ENCODE measurements at places on chromosomes 6 and 20. TPM values are rescaled to one million over a fixed set of nuclear protein-coding genes. Genes with fewer than 3 reads are reported as not detected.
A peak's percentile ranks its signal among the peaks of the same experiment; 100 is the strongest.

- no peak overlapping the region for H3K27ac ChIP-seq
- DNase-seq, result no peak
- no peaks in the 10 kb centered on the region for H3K27me3 ChIP-seq
- H3K4me3 ChIP-seq, result no peak overlapping the region
Observed at GRCh38 chr6:170050591-170051041, 240.3 kb downstream of the DLL1 start.

DNA sequence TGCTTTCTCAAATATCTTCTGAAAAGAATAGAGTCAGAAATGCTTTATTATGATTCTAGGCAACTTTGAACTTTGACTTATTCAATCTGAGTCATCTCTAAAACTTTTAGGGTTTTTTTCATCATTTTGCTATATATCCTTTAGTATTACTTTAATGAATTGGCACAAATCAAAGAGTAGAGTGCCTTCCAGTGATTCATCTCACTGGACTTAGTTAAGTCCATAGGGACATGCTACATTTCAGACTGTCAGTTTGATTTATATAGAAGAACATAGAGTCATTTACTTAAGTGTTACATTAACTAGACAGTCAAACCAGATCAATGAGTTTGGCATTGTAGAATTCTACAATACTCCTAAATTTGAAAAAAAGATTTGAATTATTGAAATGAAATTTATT lies 1235.7 kb upstream of the MAP3K7 start:
- no peak overlapping the region for H3K27ac ChIP-seq
- no peaks in the 10 kb centered on the region for H3K27me3 ChIP-seq
- H3K4me1 ChIP-seq, result no peaks in the 10 kb centered on the region
- DNase-seq, result no peak
- H3K4me3 ChIP-seq, result no peak overlapping the region
- H3K36me3 ChIP-seq, result no peaks in the 10 kb centered on the region

DNA sequence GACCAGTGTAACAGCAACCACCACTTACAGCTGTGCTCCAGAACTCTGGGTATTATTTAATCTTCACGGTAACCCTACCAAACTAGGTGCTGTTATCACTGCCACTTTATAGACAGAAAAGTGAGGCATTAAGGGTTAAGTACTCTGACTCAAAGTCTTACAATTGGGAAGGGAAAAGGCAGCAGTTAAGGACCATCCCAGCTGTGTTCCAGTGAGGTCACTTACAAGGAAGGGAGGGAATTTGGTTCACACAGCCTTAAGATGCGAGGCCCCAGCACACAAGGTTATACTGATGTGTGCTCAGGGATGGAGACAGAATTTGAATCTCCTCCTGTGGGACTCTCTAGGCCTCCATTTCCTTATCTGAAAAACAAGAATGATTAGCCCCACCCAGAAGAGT lies 46.7 kb downstream of the TRERF1 start:
- no peak for DNase-seq
- peak overlapping the region; percentile 5 for H3K27ac ChIP-seq
- H3K4me3 ChIP-seq, result no peak overlapping the region
- H3K36me3 ChIP-seq, result no peaks in the 10 kb centered on the region
- H3K4me1 ChIP-seq, result peaks cover 58% of the 10 kb centered on the region

DNA sequence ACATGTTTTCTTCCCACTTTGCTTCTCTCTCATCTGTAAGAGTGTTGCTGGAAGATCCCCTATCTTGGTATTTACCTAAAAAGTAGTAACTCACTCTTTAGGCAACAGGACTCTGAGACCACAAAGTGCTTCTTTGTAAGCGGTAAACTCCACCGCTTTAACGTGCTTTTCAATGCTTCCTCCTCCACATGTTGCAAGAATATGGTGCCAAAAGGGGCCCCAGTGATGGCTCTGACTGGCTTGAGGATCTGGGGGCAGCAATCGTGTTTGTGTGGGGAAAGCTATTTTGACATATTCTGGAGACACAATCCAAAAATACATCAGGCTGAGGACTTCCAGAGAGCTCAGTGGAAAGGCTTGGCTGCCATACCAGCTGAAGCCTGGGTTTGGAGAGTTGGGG lies 12.4 kb upstream of the CPNE5 start:
- H3K36me3 ChIP-seq, result no peaks in the 10 kb centered on the region
- H3K4me3 ChIP-seq, result no peak overlapping the region
- H3K4me1 ChIP-seq, result no peaks in the 10 kb centered on the region
- H3K27me3 ChIP-seq, result no peaks in the 10 kb centered on the region
- DNase-seq, result no peak

DNA sequence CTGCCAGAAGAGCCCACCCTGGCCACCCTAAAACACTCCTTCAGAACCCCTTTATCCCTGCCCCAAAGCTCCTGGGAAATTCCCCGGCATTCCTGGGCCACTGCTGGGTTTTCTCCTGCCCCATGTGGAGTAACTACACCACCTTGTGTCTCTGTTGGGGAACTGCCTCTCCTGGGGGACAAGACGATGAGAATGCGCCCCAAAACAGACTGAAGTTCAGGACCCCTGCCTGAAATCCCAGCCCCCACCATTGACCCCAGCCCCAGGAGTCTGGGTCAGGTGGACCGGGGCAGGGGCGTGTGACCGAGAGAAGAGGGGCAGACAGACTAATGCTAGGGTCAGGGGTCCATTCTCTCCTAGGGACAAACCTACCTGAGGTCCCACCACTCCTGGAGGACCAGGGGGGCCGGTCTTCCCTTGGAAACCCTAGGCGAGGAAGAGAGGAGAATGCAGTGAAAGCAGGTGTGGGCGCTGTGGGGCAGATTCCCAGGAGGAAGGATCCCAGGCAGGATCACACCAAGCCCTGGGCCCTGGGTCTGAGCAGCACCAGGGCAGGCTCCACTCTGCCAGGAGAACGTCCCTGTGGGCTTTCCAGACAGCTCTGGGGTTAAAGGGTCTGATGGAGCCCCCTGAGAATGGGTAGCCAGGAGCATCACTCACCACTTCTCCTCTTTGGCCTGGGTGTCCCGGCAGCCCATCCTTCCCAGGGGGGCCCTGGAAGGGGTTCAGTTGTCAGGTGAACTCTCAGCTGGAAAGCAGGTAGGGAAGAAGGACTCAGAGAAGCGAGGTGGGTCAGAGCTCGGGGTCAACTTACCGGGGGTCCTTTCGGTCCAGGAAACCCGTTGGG lies 19.4 kb downstream of the COL11A2 start:
- no peak for DNase-seq
- H3K27ac ChIP-seq, result no peak overlapping the region
- no peaks in the 10 kb centered on the region for H3K4me1 ChIP-seq
- no peaks in the 10 kb centered on the region for H3K36me3 ChIP-seq
- H3K4me3 ChIP-seq, result no peak overlapping the region

- H3K4me3 ChIP-seq, result no peak overlapping the region
- no peak for DNase-seq
- H3K27ac ChIP-seq, result no peak overlapping the region
Observed at GRCh38 chr6:11432091-11432490, 105.5 kb upstream of the TMEM170B start.

DNA sequence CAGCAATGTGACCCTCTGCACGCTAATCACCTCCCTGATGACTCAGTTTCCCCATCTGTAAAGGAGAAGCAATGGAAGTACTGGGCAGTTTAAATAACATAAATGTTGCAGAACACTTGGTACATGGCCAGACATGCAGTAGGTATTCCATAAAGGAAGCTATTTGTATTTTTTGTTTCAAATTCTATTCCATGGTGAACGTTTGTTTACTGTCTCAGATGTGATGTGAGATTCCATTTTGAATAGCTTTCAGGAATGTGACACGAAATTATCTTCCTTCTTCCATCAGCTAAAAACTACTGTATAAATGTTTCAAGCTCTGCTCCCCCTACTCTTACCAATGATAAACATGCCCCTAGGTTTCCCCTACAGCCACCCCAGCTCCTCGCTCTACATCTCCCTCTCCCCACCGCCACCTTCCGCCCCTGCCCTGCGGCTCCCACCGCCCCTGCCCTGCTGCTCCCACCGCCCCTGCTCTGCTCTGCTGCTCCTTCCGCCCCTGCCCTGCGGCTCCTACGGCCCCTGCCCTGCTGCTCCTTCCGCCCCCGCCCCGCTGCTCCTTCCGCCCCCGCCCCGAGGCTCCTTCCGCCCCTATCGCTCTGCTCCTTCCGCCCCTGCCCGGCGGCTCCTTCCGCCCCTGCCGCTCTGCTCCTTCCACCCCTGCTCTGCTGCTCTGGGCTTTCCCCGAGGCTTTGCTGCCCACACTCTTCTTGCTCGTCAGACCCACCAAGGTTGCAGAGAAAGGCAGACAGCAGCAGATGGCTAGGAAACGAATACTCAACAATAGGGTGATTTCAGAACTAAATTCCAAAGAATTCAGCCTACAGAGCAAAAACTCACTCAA lies 78.9 kb downstream of the THBS2 start:
- no peak overlapping the region for H3K27ac ChIP-seq
- H3K36me3 ChIP-seq, result no peaks in the 10 kb centered on the region
- no peaks in the 10 kb centered on the region for H3K4me1 ChIP-seq
- DNase-seq, result no peak
- no peak overlapping the region for H3K4me3 ChIP-seq
- H3K27me3 ChIP-seq, result no peaks in the 10 kb centered on the region

DNA sequence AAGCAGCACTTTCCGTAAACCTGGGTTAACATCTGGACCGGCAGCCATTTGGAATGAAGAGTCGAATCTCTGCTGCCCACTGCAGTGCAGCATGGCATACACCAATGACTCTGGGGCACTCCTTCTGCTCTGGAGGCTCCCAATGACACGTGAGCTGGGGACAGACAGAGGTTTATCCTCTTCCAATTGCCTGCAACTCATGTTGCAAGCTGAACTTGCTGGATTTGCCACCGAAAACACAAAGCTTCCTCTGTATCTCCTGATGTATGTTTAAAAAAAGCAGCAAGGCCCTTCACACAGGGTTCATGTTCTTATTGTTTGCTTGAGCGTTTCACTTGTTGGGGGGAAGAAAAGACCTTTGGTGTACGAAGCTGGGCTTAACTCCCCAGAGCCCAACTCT lies 10.8 kb downstream of the NCOA5 start:
- no peak overlapping the region for H3K27ac ChIP-seq
- H3K4me3 ChIP-seq, result no peak overlapping the region
- H3K27me3 ChIP-seq, result no peaks in the 10 kb centered on the region
- H3K4me1 ChIP-seq, result peaks cover 12% of the 10 kb centered on the region

DNA sequence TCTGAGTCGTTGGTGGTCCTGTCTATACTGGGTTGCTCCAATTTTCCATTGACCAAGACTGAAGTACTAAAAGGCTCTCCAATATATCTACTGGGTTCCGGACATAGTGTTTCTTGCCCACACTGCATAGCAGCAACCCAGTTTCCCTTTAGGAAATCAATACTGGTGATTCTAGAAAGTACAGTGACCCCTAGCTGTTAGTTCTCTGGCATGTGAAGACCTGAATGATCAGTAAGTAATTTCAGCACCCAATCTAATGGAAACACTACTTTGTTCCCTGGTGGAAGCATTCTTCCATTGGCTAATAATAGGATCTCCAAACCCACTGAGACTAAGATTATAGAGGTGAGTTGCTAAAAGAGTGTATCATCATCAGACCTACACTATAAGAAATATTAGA lies 40.8 kb upstream of the STMND1 start:
- H3K27me3 ChIP-seq, result no peaks in the 10 kb centered on the region
- no peak overlapping the region for H3K4me3 ChIP-seq
- H3K4me1 ChIP-seq, result no peaks in the 10 kb centered on the region
- no peak for DNase-seq
- H3K36me3 ChIP-seq, result no peaks in the 10 kb centered on the region

DNA sequence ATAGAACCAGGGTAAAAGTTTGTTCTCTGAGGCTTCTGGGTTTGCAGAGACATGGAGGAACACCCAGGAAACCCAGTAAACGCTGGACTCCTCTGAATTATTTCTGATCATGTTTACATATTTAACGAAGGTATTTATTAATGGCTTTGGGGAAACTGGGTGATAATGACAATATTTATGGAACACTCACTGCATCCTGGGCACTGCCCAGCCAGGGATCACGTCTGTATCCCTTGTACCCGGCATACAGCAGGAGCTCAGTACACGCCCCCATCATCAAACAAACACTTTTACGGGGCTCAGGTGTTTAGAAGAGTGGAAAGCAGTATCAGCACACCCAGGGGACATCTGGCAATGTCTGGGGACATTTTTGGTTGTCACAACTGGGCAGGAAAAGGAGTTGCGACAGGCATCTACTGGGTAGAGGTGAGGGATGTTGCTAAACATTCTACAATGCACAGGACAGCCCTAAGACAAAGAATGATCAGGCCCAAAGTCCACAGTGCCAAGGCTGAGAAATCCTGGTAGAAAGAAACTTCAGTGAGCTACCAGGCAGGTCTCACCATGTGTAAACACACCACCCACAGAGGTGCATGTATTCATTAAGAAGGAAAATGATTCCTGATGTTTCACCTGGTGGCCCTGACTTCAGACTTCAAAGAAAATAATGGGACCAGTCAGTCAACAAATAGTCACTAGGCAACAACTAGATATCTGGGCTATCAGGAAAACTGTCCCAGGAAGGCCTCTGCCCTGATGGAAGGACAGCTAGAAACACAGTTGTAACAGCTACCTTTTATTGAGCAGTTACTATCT lies 35.3 kb downstream of the ZMYND8 start:
- H3K27ac ChIP-seq, result no peak overlapping the region
- H3K4me1 ChIP-seq, result peaks cover 15% of the 10 kb centered on the region
- no peaks in the 10 kb centered on the region for H3K27me3 ChIP-seq
- DNase-seq, result no peak
- H3K4me3 ChIP-seq, result no peak overlapping the region

DNA sequence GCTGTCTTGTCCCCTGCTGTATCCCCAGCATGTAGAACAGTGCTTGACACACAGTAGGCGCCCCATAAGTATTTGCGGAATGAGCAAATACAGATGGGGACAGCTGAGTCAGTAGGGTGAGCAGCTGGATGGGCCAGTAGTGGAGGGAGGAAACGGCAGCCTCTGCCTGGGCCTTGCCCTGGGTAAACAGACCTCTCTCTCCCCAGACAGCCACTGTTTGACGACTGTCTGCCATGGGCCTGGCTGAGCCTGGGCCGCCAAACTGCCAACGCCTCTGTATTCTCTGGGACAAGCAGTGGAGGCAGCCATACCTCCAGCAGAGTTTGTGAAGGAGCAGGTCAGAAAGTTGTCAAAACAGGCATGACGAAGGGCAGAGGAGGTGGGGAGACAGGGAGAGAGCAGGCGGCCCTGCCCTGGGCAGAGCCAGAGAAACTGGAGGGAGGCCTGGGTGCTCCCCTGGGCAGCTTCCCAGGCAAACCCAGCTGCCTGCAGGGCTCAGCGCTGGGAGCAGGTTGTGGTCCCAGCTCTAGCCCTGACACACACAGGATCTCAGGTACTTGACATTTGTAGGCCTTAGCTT lies 15.2 kb downstream of the HNF4A start:
- H3K36me3 ChIP-seq, result no peaks in the 10 kb centered on the region
- no peak overlapping the region for H3K4me3 ChIP-seq
- H3K27me3 ChIP-seq, result no peaks in the 10 kb centered on the region

- peaks cover 8% of the 10 kb centered on the region for H3K4me1 ChIP-seq
- H3K4me3 ChIP-seq, result no peak overlapping the region
- H3K27ac ChIP-seq, result peak overlapping the region; percentile 39
Observed at GRCh38 chr6:162733489-162733888, 5.7 kb downstream of the PACRG start.

GRCh38 chr20:63955281-63955826 lies 862 bp downstream of the UCKL1 start:
- no peaks in the 10 kb centered on the region for H3K36me3 ChIP-seq
- DNase-seq, result no peak
- peaks cover 26% of the 10 kb centered on the region for H3K4me1 ChIP-seq
- peak overlapping the region; percentile 93 for H3K27ac ChIP-seq

The TAGAP gene
- 84.0 TPM for total RNA-seq

The WFDC5 gene
- not detected for total RNA-seq

The PRPF6 gene
- total RNA-seq, result 82.9 TPM

The ABHD16B gene
- total RNA-seq, result not detected

The IL17A gene
- total RNA-seq, result not detected

The COL12A1 gene
- total RNA-seq, result not detected

The OLIG3 gene
- total RNA-seq, result not detected

The GNMT gene
- 0.95 TPM for total RNA-seq

The CGA gene
- total RNA-seq, result not detected

The TXLNB gene
- 0.65 TPM for total RNA-seq

The TSHZ2 gene
- total RNA-seq, result 78.8 TPM

The IRAK1BP1 gene
- 0.71 TPM for total RNA-seq
